Eye (tissue), 1 donor: ENCODE measurements at places on chromosomes 3 and 15.

DNA sequence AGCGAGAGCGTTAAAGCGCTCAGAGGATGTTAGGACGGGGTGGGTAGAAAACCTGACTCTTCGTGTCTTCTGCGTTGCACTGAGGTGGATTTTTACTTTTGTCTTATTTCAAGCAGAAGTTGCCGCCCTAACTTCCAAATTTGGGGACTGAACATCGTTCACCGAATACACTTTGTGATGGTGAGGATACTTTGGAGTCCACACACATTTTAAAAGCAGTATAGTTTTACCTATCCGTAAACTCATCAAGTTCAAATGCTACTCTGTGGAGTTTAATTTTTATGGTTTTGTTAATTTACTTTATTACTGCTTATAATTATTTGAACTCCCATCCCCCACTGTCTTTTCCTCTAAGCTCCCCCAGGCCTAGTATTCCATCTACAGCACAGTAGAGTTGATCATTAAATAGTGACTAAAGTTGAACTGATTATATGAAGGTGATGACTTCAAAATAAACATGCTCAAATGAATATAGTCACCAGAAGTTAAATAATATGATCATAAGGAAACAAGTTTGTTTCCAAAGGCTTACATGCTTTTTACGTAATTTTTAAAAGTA lies 617 bp upstream of the EOGT start:
- no peak for DNase-seq

DNA sequence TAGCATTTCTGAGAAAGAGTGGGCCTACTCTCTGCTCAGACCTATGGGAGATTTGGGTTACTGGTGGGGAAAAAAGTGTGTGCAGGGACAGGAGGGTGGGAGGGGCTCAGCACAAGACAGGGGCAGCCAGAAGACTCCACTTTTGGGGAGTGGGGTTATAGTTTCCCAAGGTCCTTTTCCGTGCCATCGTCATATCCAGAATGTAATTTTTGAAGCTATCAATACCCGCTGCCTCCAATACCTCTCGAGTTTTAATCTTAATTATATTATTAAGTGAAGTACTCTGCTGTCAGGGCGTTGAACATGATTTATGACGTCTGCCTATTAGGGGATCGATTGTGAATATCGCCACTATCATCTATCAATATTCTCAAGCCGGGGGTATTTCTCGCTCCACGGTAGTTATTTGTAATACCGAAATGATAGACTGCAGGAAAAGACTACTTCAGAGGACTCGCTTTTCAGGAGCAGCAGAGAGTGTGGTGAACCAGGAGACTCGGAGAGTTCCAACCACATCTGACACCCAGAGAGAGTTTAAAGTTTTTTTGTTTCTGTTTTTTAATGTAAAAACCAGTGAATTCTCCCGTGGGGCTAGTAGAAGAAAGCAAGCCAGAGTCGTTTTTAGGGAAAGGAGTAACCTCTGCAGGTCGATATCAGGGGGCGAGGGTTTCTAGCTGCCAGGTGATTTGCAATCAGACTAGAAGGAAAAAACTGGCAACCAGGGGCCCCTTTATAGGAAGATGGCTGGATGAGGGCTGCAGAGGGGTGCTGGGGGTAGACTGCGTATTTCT lies 20.6 kb downstream of the NR2F2 start:
- peak; percentile 51 for DNase-seq

- DNase-seq, result no peak
These were observed 1.0 kb upstream of the RNF7 start for GRCh38 chr3:141737093-141737492.

- DNase-seq, result no peak
These were observed 421.4 kb downstream of the EPHA6 start for GRCh38 chr3:97235611-97236315.

GRCh38 chr3:88101142-88101541 lies 42.1 kb downstream of the ZNF654 start:
- no peak for DNase-seq

DNA sequence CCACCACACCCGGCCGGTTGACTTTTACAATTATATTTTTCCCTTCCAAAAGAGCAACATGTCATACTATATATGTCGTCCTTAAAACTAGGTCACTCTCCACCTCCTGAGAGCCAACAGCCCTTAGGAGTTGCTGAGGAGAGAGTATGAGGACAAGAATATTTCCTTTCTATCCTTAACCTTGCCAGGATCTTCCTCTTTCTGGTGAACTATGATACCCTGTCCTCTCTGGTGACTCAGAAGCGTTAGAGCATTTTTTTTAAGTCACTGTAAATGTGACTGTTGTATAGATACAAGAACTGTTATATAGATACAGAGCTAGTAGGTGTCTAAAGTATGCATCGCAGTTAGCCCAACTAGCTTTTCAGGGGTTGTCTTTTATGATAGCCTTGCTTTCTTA lies 33.7 kb upstream of the MTHFS start:
- no peak for DNase-seq
